Bronchus fibroblast of lung (primary cell): ENCODE measurements at places on chromosomes 7 and 10. TPM values are rescaled to one million over a fixed set of nuclear protein-coding genes. Genes with fewer than 3 reads are reported as not detected.

LRRTM3 gene
- total RNA-seq, result not detected in 2 replicates

TLX1 gene
- not detected in 2 replicates for total RNA-seq

EMX2 gene
- total RNA-seq, result not detected in 2 replicates

SLC16A9 gene
- total RNA-seq, result 1.3 and 2.0 TPM in 2 replicates
